IMR-90 (cell line): ENCODE measurements at places on chromosomes 4 and X.
A peak's percentile ranks its signal among the peaks of the same experiment; 100 is the strongest.

- H3K27ac ChIP-seq: no peak overlapping the region
- no peaks in the 10 kb centered on the region for H3K4me1 ChIP-seq
- no peaks in the 10 kb centered on the region for H3K36me3 ChIP-seq
These were observed 65.4 kb downstream of the NKX6-1 start for GRCh38 chr4:84433633-84434222.

- peaks cover 4% of the 10 kb centered on the region; the same call in 1 of the 2 replicates for H3K4me1 ChIP-seq
- H3K27me3 ChIP-seq: no peaks in the 10 kb centered on the region
- H3K36me3 ChIP-seq: peaks cover 4% of the 10 kb centered on the region
- DNase-seq: peak; percentile 61
These were observed 1.0 kb downstream of the PGRMC2 start for GRCh38 chr4:128286474-128287058.

- no peaks in the 10 kb centered on the region for H3K27me3 ChIP-seq
- H3K4me3 ChIP-seq: no peak overlapping the region
- H3K27ac ChIP-seq: no peak overlapping the region
These were observed 959.6 kb downstream of the RPA4 start for GRCh38 chrX:97843200-97843811.

- peak; percentile 8 for DNase-seq
- peaks cover 7% of the 10 kb centered on the region; the same call in 1 of the 2 replicates for H3K4me1 ChIP-seq
- no peaks in the 10 kb centered on the region for H3K36me3 ChIP-seq
- peaks cover 8% of the 10 kb centered on the region for H3K27me3 ChIP-seq
- no peak overlapping the region for H3K4me3 ChIP-seq
These were observed 236.2 kb downstream of the FRAS1 start for GRCh38 chr4:78293348-78293747.

- H3K4me1 ChIP-seq: no peaks in the 10 kb centered on the region
- no peak for DNase-seq
- H3K27me3 ChIP-seq: peaks cover 41% of the 10 kb centered on the region
- no peak overlapping the region for H3K4me3 ChIP-seq
- H3K36me3 ChIP-seq: no peaks in the 10 kb centered on the region
- no peak overlapping the region for H3K27ac ChIP-seq
These were observed 21.0 kb upstream of the SORCS2 start for GRCh38 chr4:7171191-7171900.

GRCh38 chrX:104469771-104470170 is 96.2 kb upstream of the IL1RAPL2 start:
- peaks cover 2% of the 10 kb centered on the region; the same call in 1 of the 2 replicates for H3K27me3 ChIP-seq
- H3K4me1 ChIP-seq: no peaks in the 10 kb centered on the region
- H3K4me3 ChIP-seq: no peak overlapping the region
- H3K27ac ChIP-seq: no peak overlapping the region

DNA sequence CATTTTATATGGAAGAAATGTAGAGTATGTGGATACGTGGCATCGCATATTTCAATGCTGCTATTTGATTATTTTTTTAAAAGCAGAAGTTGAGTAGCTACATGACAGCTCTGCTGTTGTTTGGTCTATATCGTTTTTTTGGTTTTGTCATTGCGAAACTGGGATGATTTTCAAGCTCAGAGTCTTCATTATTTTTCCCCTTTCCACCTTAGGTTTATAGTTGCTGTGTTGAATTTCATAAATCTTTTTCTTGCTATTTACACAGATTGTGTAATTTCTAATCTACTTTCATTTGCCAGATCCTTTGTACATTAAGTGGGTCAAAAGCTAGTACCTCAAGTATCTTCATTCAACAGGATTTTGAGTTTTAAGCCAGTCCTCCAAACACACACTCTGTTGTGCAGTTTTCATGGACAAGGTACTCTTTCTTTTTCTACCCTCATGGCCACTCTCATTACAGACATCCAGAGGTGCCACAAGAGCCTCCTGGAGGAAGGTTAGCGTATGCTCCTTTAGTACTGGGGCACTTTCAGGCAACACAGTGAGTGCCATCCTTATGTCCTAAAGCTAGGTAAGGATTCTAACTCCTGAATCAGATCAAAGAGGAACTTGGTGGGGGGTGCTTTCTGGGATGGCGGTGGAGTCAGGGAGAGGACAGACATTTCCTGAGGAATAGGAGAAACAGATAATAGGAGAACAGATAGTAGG is 123.2 kb downstream of the FHIP1A start:
- H3K36me3 ChIP-seq: no peaks in the 10 kb centered on the region
- no peak overlapping the region for H3K4me3 ChIP-seq
- H3K27me3 ChIP-seq: peaks cover 2% of the 10 kb centered on the region

DNA sequence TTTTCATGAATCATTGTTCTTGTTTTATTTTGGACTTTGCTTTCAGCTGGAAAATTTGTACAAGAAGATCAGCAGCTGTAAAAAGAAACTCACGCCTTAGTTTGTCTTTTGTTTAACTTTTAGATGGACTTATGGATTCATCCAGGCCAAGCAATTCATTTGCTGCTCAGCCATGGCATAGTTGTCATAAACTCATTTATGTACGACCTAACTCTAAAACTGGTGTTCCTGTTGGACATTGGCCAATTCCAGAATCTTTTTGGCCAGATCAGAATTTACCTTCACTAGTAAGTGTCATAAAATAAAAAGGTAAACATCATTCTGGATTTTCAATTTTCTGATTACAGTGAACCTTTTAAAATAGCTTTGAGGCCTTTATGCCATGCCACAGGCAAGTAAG is 29.1 kb downstream of the INTS6L start:
- H3K27me3 ChIP-seq: 0 out of 2 replicates have a peak, but pooled peaks cover 2% of the 10 kb centered on the region
- no peak overlapping the region for H3K27ac ChIP-seq
- H3K4me3 ChIP-seq: no peak overlapping the region
- H3K4me1 ChIP-seq: no peaks in the 10 kb centered on the region
- no peak for DNase-seq
- no peaks in the 10 kb centered on the region for H3K36me3 ChIP-seq

DNA sequence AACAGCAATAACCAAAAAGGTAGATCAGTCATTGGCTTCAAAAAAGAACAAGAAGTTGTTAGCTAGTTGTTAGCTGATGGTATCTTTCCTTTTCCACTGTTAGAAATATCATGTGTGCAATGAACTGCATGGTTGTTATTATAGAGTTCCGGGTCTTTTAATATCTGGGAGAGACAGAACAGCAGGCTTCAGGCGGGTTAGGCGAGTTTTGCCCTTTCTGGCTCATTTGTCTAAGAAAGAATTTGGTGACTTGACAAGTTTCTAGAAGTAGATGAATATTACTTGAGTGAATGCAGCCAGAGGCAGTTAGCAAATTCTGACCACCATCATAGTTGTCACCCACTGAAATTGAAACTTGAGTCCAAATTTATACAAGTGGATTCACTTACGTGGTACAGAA is 88.9 kb upstream of the MID1 start:
- H3K27me3 ChIP-seq: no peaks in the 10 kb centered on the region
- no peaks in the 10 kb centered on the region for H3K36me3 ChIP-seq
- H3K27ac ChIP-seq: no peak overlapping the region

DNA sequence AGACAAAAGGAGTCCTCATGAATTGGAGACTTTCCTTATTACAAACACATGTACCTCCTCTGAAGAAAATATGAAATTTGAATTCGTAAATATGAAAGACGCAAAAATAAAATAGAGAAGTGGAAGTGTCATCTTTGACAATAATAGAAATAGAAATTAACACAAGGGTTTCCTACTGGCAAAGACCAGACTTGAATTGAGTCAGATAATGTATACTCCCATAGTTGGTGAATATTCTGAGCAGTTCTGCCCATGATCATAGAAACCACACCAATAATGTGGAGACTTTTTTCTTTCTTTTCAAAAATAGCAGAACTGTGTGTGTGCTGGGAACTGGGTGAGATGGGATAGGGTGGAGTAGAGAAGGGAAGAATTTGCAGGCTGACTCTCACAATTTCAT is 277.7 kb upstream of the TET2 start:
- H3K4me3 ChIP-seq: no peak overlapping the region
- no peaks in the 10 kb centered on the region for H3K36me3 ChIP-seq
- no peak overlapping the region for H3K27ac ChIP-seq
- no peaks in the 10 kb centered on the region for H3K27me3 ChIP-seq
